ENCODE measurements at places on chromosomes 16 and 17.

DNA sequence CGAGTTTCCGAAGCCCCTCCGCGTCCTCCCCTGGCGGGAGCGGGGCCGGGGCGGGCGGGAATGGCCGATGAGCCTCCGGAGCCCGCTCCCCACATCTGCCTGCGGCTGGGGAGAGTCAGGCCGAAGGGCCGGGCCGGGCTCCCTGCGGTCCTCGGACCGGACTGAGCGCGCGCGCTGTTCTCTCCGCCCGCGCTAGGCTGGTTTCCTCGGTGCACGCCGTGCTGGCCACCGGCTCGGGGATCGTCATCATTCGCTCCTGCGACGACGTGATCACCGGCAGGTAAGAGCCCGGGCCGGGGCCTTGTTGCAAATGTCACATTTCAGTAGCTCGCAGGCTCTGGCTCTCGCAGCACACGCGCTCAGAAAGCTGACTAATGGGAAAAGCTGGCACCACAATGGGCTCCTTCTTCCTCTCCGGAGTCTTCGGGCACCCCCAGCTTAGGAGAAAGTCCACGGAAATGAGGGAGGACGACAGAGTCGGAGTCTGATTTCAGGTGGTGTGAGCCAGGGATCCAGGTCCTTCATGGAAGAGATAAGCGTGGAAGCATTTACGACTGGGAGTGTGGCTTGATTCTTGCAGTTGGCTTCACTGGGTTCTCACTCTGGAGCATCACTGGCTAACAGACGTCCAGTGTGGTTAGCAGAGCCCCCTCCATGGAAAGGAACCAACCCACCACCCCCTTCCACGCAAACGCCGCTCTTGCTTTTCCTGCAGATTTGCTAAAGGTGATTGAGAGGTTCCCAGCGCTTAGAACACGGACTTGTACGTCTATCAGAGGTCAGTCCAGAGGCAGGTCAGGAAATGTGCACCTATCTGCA is 715 bp downstream of the TLCD3A start:
- no peak for DNase-seq

- no peak for DNase-seq
Measured at GRCh38 chr16:3672571-3673041, 18.1 kb downstream of the DNASE1 start.

GRCh38 chr17:29906969-29907368 is 23.1 kb downstream of the SSH2 start:
- no peak for DNase-seq

- DNase-seq = no peak
Measured at GRCh38 chr17:80749611-80750010, 205.0 kb downstream of the RPTOR start.

- no peak for DNase-seq
Measured at GRCh38 chr16:380762-381011, 1.1 kb downstream of the PGAP6 start.

GRCh38 chr17:54967621-54968261 is 713 bp downstream of the COX11 start:
- no peak for DNase-seq

- DNase-seq = no peak
Measured at GRCh38 chr17:63753215-63753614, 11.6 kb upstream of the STRADA start.

DNA sequence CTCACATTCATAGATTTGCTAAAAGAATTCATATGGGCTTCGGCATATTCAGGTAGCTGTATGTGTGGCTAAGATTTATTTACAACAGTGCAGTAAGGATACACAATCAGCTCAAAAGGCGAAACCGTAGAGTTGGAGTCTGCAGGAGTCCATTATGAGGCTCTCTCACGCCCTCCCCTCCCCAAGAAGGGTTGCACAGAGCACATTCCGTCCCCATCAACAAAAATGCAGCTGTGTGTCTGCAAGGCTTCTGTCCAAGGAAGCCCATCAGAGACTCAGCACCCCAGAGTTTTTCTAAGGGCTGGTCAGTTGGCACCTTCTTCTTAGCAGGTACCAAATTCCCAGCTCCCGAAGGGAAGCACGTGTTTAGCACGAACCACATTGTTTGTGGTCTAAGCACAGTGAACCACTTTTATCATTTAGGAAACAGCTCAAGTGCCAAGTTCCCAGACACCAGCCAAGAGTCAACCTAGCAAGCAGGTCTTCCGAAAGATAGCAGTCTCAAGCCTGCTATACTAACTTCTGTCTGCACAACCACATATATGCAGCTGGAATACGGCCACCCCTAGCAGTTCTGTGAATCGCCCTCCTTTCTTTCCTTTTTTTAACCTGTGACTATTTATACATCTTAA is 28.5 kb upstream of the MEAK7 start:
- DNase-seq = no peak

GRCh38 chr16:68737730-68738629 is 888 bp downstream of the CDH1 start:
- no peak for DNase-seq

DNA sequence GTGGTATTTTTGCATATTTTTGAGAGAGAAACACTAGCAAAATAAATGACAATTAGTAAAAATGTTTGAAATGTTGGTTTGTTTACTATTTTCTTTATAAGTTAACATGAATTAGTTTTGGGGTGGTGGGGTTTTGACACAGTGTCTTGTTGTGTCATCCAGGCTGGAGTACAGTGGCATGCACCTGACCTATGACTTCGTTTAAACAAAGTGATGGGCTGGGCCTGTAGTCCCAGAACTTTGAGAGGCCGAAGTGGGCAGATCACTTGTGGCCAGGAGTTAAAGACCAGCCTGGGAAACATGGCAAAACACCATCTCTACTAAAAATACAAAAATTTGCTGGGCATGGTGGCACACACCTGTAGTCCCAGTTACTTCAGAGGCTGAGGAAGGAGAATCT is 17.9 kb upstream of the HEATR3 start:
- DNase-seq = no peak

DNA sequence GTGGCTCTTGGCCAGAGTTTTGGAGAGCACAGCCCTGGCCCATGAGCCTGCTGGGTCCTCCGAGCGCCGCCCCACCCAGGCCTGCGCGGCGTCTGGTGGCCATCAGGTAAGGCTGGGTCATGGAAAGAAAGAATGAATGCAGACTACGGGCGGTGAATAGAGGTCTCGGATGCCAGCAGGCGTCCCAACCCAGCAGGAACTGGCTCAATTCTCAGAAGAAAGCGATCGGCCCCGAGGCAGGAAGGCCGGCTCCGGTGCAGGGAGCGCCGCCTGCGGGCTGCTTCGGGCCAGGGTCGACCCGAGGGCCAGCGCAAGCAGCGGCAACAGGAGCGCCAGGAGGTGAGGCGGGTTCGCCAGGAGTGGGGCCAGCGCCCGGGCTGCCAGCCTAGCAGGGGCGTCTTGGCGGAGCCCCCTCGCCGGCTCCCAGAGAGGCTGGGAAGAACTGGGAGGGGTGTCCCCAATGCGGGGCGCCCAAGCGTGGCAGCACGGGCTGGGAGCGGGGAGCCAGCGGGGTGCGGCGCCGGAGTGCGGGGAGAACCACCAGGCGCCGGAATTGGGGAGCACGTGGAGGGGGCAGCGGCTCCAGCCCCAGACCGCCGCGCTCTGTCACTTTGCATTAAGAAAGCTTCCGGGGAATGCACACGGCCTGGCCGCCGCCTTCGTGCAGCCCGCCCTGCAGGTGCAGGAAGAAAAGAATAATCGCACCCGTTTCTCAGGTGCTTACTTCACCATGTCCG is 7.1 kb upstream of the TMC5 start:
- DNase-seq = no peak

DNA sequence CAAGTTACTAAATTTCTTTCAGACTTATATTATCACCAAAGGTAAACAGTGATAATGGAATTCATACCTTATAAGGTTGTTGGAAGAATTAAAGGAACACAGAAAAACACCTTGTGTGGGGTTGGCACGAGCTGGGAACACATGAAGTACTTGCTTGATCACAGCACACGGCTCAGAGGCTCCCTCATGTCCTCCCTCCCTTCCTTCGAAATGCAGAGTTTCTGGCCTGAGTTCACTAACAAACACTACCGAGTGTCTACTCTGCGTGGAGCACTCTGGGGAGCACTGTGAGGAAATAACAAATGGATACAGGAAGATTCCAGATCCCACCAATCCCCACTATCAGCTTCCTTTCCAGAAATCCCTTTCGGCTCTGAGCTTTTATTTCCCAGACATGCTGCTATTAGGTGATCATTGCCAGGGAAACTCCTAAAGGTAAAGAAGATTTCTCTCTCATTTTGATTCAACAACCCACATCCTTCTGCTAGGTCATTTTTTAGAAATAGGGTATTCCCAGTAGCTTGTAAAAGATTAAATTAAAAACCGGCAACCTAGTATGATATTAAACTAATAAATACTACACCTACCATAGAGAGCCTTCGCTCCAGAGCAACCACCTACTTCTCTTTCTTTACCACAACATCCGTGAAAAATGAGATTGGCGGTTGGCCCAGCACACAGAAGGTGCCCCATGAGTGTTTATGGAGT is 6.1 kb upstream of the HNF1B start:
- no peak for DNase-seq

DNA sequence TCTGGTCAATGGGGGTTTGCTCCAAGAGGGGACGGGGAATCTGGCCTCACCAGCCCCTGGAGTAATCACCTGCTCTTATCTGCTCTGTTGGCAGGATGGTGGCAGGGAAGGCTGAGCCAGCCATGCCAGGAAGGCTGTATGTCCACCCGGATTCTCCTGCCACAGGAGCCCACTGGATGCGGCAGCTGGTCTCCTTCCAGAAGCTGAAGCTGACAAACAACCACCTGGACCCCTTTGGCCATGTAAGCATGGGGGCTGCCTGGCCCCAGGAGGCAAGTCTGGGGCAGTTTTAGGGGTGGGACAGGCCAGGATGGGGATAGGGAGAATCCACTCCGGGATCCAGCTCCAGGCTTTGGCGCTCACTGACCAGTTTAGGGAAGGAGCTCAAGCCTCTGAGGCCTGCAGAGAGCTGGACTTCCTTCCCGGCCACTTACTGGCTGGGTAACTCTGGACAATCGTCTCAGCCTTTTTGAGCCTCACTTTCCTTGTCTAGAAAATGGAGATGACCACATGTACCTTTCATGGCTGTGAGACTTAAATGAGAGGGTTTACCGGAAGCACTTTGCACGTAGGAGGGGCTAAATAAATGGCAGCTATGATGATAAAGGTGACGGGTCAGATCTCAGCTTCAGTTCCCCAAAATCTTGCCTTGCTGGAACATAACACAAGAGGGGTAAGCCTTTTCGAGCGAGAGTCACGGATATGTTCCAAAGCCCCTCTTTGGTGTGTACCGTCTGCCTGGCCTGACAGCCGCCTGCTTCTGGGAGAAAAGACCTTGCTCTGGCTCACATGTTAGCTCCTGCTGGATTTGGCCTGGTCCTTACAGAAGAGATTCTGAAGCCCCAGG is 15.4 kb downstream of the TBX4 start:
- DNase-seq = no peak

GRCh38 chr16:64151990-64152767 is 969.7 kb downstream of the CDH11 start:
- peak; percentile 79 for DNase-seq

DNA sequence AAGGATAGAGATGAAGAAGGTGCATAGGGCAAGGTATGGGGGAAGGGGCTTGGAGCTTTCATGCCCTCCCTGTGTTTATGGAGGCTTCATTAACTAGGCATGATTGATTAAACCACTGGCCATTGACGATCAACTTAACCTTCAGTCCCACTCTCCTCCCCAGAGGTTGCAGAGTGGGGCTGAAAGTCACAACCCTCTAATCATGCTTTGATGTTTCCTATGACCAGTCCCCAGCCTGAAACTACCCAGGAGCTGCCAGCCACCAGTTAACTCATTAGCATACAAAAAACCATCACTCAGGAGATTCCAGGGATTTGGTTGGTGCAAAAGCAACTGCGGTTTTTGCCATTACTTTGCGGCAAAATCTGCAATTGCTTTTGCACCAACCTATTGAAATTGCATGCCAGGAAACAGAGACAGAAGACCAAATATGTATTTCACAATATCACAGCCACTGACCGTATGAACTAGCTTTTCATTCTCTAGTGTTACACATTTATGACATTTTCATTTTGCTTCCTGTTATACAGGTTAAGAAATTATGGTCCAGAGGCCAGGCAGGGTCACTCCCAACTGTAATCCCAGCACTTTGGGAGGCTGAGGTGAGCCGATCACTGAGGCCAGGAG is 5.4 kb downstream of the GFOD2 start:
- no peak for DNase-seq

GRCh38 chr16:68506331-68507053 is 32.6 kb upstream of the ZFP90 start:
- no peak for DNase-seq

Data from NCI-H446 treated with DMSO at 0.1 percent for 48 hours (cell line).